T-helper 17 cell (primary cell): ENCODE measurements at places on chromosomes 3 and 15.

GRCh38 chr3:197368821-197369220 is 70.4 kb upstream of the DLG1 start:
- no peak for DNase-seq

DNA sequence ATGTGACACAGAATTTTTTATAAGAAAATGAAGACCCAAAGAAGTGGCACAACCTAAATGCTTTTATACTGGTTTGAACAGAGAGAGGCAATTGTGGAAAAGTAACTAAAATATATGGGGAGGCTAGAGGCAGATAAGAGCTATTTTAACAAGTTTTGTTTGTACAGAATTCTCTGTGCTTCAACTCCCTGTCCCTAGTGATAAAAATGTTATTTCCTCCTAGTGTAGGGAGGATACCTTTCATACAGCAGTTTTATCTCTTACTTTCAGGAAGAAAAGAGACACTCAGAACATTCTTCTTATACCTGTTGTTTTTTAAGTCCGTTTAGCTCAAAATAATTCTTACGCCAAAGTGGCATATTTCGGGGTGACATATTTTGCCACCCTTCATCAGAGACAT is 21.2 kb upstream of the ZNF639 start:
- DNase-seq: no peak

- DNase-seq: no peak
Measured at GRCh38 chr15:45307230-45307924, 55.3 kb downstream of the SLC28A2 start.

- DNase-seq: no peak
Measured at GRCh38 chr3:150132101-150132749, 161.5 kb upstream of the PFN2 start.

GRCh38 chr3:174907027-174907426 is 47.9 kb downstream of the NAALADL2 start:
- no peak for DNase-seq

GRCh38 chr15:79067969-79068368 is 22.6 kb downstream of the RASGRF1 start:
- no peak for DNase-seq

- DNase-seq: no peak
Measured at GRCh38 chr3:42988097-42988496, 9.0 kb downstream of the GASK1A start.

- no peak for DNase-seq
Measured at GRCh38 chr15:83602021-83602420, 51.9 kb upstream of the ADAMTSL3 start.

- DNase-seq: no peak
Measured at GRCh38 chr15:61558172-61559136, 329.4 kb upstream of the RORA start.

DNA sequence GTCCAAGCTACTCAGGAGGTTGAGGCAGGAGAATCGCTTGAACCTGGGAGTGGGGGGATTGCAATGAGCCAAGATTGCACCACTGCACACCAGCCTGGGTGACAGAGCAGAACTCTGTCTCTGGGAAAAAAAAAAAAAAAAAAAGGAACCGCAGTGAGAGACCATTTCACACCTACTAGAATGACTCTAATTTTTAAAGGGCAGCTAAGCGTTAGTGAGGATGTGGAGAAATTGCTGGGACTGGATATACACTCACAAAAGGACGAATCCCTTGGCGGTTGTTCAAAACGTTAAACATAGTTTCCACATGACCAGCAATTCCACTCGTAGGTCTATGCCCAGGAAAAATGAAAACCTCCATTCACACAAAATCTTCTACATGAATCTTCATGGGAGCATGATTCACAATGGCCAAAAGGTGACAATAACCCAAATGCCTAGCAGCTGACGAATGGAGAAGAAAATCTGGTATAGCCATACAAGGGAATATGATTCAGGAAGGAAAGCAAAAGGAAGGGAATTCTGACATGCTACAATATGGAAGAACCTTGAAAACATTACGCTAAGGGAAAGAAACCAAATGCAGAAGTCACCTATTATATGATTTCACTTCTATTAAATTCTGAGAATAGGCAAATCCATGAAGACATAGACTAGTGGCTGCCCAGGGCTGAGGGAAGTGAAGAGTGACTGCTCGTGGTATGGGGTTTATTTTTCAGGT is 127.0 kb downstream of the CHSY1 start:
- no peak for DNase-seq

- no peak for DNase-seq
Measured at GRCh38 chr15:92968926-92969651, 69.0 kb downstream of the CHD2 start.

DNA sequence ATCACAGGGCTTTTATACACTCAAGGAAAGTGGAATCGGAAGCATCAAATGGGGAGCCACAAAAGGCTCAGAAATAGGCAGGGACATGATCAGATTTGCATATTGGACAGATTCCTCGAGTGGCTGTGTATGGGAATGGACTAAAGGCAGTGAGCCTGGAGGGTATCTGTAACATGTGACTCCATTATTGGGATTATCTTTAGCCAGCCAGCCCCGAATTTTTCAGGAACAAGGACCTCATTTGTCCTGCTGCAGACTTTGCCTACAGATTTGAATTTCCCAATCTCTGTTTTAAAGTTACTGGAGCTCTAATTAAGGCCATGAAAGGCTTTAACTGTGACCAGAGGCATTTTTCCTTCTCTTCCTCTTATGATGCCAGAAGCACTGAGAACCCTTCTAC is 26.9 kb upstream of the EPHB1 start:
- no peak for DNase-seq

GRCh38 chr3:50491023-50491422 is 12.4 kb downstream of the CACNA2D2 start:
- no peak for DNase-seq

- no peak for DNase-seq
Measured at GRCh38 chr15:67783303-67783702, 42.0 kb upstream of the SKOR1 start.

DNA sequence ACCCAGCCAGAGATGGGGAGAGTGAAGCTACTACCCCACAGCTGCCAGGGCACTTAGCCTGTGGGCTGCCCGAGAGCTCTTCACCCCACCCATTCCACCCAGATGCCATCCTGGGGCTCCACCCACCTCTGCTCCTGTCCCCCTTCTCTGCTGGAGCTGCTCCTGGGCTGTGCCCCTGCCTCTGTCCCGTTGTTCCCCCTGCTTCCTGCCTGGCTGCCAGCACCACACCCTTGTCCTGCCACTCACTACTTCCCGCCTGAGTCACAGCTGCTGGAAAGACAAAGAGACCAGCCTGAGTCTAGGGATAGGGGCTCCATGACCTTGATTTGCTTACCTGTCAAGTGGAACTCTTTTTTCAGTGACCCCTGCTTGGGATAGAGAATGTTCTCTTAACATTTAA is 12.4 kb downstream of the GNAI2 start:
- no peak for DNase-seq

DNA sequence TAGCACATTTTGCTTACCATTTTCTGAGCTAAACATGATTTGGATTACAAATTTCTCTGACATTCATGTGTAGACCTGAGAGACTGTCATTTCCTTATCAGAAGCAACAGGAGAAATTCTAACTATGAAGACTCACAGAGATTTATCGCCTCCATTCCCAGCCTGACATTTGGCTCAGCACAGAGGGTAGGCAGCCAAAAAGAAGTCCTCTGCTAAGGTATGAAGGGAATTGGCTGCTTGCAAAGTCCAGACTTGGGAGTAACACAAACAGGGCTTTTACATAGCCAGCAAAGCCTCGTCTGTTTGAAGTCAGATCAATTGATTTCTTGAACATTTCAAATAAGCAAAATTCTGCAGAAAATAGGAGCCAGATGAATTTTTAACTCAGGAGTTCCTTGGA is 57.0 kb upstream of the CMSS1 start:
- DNase-seq: no peak

DNA sequence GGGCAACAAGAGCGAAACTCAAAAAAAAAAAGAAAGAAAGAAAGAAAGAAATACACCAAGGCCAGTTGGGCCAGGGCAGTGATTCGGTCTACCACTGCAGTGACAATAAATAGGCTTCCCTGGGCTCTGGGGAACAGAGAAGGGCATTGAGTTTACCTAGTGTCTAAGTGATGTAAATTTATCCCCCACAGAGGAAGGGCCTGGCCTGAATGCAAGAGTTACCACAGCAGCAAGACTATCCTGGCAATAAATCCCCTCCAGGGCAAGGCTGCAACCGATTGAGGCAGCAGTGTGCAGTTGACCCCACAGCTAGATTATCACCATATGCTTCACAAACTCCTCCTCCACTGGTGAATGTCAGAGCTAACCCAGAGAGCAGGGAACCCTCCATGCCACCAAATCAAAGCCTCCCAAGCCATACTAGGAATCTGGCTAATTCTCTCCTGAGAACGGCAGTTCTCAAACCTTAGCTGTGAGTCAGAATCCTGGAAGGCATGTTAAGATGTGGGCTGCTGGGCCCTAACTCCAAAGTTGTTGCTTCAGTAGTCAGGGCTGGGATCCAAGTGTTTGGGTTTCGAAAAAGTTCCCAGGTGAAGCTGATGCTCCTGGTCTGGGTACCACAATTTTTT is 64.3 kb upstream of the GATM start:
- no peak for DNase-seq

GRCh38 chr15:31365655-31366127 is 39.1 kb downstream of the KLF13 start:
- peak; percentile 59 for DNase-seq

DNA sequence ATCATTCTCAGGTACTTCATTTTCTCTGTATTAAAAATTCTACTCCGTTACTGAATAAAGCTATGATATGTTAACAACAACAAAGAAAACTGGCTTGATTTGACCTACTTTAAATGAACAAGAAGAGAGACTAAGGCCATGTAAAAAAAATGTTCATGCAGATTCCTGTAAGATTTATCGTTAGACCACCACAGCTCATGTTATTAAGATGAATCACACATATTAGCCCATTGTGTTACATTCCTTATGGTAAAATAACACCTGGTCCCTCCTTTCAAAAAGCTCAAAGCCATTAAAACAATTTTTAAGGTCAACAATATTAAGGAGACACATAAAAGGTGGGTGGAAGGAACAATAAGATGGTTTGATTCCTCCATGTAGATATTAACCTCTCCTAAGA is 6.3 kb downstream of the THOC7 start:
- no peak for DNase-seq
